ENCODE measurements at places on chromosomes 1 and 21.
A peak's percentile ranks its signal among the peaks of the same experiment; 100 is the strongest.

DNA sequence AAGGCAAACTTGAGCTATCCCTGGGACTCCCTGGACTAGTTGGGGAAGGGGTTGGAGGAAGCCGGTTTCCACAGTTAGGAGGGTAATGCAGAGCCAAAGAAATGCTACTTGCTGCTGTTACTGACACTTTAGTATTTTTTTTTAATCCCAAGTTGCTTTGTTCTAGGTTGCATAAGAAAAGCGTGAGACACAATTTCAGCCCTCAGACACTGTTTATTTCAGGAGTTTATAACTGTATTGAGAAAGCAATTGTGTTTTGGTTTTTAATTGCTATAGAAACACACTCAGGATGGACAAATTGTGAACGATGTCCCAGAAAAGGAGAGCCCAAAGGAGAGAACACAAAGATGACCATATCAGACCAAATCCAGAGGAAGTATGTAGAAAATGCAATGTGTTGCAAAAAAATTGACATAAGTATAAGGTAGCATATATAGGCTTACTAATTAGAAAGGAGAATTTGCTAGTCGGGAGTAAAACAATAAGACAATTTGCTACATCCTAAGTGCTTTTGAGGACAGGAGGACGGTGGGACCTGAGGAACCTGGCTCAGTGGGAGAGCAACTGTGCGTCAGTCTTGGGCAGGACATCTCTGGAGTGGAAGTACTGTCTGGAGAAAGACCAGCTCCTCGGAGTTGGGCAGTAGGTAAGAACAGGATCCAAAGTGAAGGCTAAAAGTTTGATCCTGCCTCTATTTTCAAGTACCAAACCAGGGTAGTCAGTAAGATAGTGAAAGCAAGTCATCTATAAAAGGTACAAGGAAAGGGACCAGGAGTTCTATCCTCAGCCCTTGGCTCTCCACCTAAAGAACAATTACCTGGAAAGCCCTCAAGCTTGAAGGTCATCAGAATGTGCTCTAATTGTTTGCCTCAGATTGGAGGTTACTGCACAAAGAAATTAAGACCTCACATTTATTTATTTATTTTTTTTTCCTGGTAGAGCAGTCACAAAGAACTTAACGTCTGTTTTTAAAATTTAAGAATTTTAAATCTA is 39.9 kb downstream of the DIPK1A start:
- DNase-seq, result no peak

DNA sequence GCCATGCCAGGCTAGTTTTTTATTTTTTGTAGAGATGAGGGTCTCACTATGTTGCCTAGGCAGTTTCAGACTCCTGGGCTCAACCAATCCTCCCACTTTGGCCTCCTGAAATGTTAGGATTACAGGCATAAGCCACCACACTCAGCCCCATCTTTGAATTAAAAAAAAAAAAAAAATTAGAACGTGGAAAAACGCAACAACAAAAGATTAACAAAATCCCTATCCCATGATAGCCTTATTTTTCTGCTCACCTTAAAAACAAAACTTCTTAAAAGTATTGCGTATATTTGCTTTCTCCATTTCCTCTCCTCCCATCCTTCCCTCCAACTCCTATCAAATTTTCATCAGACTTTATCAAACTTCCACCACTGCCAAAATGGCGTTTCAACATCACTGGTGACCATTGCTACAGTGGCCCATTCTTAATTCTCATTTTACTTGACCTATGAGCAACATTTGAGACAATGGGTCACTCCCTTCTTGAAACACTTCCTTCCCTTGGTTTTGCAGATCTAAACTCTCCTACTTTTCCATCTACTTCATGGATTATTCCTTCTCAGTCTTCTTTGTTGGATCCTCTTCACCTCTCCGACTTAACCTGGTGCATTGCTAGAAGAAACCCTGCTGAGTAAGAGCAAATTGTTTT is 579 bp upstream of the ZNF684 start:
- DNase-seq, result no peak

GRCh38 chr21:42357307-42357706 is 6.5 kb upstream of the TFF2 start:
- DNase-seq, result no peak

GRCh38 chr1:68378296-68379084 is 71.3 kb downstream of the RPE65 start:
- no peak for DNase-seq

DNA sequence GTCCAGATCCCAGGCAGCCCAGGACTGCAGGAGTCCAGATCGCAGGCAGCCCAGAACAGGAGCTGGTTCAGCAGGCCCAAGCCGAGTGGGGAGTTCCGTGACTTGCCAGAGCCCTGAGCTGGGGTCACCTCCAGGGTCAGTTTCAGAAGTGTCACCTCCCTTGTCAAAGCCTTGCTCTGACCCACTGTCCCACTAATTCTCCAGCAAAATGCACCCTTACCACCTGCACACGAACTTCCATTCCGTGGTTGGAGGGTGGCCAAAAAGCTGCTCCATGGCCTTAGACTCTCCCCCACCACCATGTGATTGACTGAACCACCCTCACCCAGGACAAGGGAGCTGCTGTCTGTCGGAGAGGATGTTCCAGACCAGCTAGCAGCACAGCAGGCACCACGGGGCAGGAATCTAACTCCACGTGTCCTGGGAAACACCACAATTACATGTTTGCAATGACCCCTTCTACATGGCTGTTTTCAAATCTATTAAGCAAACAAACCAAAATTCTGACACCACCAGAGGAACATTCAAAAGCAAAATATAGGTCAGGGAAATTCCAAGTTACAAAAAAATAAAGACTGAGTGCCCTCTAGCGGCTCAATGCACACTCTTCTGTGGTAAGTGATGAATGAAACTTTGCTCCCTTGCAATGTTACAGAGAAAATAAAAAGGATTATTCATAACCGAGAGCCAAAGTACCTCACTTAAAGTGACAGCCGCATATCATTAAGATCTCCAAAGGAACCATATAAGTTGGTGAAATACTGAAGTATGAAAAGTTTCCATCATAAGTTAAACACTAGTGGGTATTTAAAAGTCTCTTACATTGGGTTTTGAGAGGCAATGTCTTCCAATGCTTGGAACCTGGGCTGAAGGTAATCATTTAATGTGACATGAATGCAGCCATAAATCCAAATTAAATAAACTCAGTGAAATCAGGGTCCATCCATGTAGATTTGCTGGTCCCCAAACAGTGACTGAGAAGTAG is 76.3 kb downstream of the NPHP4 start:
- DNase-seq, result peak; percentile 36

GRCh38 chr21:38269576-38269936 is 12.8 kb downstream of the KCNJ15 start:
- DNase-seq, result no peak

DNA sequence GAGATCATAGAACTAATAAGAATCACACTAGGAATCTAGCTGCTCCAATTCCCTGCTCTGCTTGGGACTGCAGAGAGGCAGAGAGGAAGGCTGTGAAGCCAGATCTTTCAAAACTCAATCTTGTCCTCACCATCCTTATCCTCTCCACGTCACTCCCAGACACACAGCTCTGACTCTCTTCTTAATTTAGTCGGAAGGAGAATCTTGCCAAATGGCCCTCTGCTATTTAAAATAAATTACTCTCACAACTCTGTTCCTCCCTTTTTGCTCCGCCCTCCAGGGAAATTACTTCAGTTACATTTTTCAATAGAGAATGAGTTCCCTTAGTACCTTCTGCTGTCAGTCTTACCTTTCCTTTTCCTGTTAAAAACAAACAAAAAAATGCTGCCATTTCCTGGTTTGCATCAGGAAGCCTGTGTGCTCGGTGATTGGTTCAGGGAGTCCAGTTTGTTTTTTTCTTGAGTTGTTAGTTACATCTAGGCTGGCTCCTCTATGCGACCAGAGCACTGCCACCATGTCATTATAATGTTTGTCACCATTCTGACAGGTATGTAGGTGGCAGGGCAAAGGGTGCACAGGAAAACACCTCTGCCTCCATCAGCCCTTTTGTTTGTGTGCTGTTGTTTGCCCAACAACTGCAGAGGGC is 80.1 kb downstream of the FCRL5 start:
- DNase-seq, result no peak

GRCh38 chr1:154963643-154964042 is 2.1 kb upstream of the PYGO2 start:
- no peak for DNase-seq

- DNase-seq, result no peak
These were observed 4.9 kb downstream of the SERTAD4 start for GRCh38 chr1:210237479-210237878.

DNA sequence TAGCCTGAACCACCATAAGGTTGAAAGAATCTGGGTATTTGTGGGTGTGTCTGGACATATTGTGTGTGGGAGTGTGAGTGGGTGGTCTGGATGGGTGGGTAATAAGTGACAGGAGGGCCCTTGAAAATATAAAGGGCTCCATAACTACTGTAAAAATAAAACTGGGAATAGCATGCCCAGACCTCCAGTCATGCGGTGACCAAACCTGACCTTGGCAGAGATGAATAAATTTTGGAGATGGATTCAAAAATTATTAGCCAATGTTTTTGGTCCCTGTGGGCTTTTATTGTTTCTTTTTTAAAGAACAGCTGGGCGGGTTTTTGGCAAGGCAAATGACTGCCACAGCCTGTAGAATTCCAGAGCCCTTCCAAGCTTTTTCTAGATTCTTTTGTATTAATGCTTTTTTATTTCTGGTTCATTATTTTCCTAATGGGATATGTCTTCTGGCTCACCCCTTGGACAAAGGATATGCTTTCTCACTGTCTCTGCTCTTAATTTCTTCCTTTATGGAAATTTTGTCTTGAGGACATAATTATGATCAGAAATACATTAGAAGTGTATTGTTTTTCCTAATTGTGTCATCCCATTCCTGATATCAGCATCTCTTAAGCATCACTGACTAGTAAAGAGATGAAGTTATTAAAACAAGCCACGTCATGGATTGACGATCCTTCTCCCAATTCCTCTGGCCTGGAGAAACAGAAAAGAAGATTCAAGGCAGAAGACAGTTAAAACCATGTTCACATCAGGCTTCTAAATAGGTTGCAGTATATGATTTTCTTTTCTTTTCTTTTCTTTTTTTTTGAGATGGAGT is 69.5 kb downstream of the NTMT2 start:
- no peak for DNase-seq

Data from T-helper 1 cell (primary cell).